ENCODE measurements at places on chromosomes 3 and 15. TPM values are rescaled to one million over a fixed set of nuclear protein-coding genes. Genes with fewer than 3 reads are reported as not detected.

Gene UBE2E2
- total RNA-seq: 45.4 TPM

Gene ZSCAN29
- total RNA-seq: 12.5 TPM

Gene PRR20G
- not detected for total RNA-seq

Gene LRTM1
- not detected for total RNA-seq

Gene KY
- total RNA-seq: not detected

Gene RYR3
- under 0.01 TPM for total RNA-seq

Gene CSTA
- total RNA-seq: not detected

Gene CCR3
- total RNA-seq: not detected

Gene LYSMD2
- total RNA-seq: 13.5 TPM

Gene UNC13C
- total RNA-seq: not detected

Gene CCDC39
- 0.06 TPM for total RNA-seq

Gene WHAMM
- 5.2 TPM for total RNA-seq

Gene TMCO5A
- not detected for total RNA-seq

Gene BOC
- 0.13 TPM for total RNA-seq

Gene CCDC13
- 0.57 TPM for total RNA-seq

Gene NDN
- total RNA-seq: 9.9 TPM

Gene ZNF621
- total RNA-seq: 13.5 TPM

Gene LRRC3B
- not detected for total RNA-seq

Gene LSG1
- total RNA-seq: 83.5 TPM

Gene CP
- 0.81 TPM for total RNA-seq

Gene FRMD5
- total RNA-seq: 15.6 TPM

Gene HYAL1
- 7.6 TPM for total RNA-seq

Gene LARP6
- total RNA-seq: 7.1 TPM

Measured in bladder microvascular endothelial cell (primary cell).